Effector memory CD8-positive, alpha-beta T cell (primary cell): ENCODE measurements at places on chromosomes 1 and 21.

DNA sequence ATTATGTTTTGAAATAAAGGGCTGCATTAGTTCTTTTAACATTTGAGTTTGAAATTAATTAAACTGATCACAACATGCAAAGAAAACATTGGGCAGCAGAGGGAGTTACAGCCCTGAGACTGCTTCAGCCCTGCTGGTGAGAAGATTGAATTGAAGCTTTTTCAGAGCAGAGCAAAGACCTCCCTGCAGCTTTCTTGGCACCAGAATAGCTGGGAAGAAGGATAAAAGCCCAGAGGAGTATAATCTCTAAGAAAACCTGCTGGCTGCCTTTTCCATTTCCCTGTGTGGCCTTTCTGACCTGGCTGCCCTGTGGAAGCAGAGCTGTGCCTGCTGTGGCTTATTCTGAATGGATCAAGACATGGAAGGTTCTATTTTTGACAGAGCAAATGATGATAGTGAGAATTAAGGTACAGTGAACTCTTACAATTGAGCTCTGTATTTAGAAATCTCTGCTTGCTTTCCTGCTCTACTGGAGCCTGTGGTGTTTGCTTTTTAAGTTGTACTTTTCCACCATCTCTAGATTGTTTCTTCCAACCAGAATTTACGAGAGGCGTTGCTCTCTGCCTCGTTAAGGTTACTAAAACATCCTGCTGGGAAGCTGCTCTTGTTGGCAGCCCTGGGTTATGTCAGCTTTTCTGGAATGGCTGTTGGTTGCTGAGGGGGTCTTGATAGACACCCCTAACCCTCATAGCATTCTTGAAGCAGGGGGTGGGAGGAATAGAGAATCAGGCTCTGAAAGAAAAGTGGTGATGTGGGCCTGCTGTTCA, 9.9 kb downstream of the SNRPE start:
- no peak overlapping the region for H3K4me3 ChIP-seq
- peak overlapping the region; percentile 41 for H3K27ac ChIP-seq
- peaks cover 3% of the 10 kb centered on the region for H3K4me1 ChIP-seq
- peak; percentile 16 for DNase-seq
- H3K27me3 ChIP-seq = no peaks in the 10 kb centered on the region

DNA sequence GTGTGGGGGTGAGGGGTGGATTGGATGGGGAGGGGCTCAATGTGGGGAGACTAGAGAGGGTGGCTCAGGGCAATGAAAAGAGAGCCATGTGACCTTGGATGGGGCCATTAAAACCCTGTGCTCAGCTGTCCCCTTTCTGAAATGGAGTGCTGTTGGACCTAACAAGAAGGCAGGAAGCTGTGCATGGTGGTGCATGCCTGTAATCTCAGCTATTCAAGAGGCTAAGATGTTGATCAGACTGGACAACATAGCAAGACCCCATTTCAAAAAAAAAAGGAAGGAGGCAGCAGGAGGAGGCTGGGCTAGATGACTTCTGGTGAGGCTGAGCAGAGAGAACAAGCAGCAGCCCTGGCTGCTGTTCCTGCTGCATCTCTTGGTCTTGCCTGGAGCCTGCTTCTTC, 7.0 kb downstream of the OPRD1 start:
- H3K36me3 ChIP-seq = no peaks in the 10 kb centered on the region
- DNase-seq = no peak

GRCh38 chr1:225603538-225604354, 49.2 kb downstream of the ENAH start:
- peaks cover 10% of the 10 kb centered on the region for H3K27me3 ChIP-seq
- DNase-seq = no peak
- no peaks in the 10 kb centered on the region for H3K4me1 ChIP-seq
- no peak overlapping the region for H3K27ac ChIP-seq

- H3K4me3 ChIP-seq = peak overlapping the region; percentile 98
- H3K36me3 ChIP-seq = peaks cover 60% of the 10 kb centered on the region
- peaks cover 15% of the 10 kb centered on the region for H3K4me1 ChIP-seq
- no peak for DNase-seq
- no peaks in the 10 kb centered on the region for H3K27me3 ChIP-seq
Measured at GRCh38 chr1:186375929-186376319, 286 bp downstream of the ODR4 start.

DNA sequence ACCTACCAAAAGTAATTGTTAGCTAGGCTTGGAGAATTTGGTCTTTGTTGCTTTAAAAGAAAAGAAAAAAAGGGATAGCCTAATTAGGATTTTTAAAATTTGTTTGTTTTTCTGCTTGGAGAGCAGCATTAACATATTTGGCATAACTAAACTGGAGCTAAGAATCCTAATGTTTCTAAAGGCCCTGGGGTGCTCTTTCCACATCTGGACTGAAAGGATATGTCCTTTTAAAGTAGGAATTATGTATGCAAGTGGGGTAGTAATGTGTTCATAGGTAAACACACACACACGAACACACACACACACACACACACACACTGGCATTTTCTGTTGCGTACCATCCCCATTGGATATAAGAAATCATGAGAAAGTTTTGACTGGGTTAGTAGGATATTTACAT, 113.9 kb downstream of the KCTD3 start:
- H3K4me1 ChIP-seq = no peaks in the 10 kb centered on the region
- H3K36me3 ChIP-seq = no peaks in the 10 kb centered on the region
- DNase-seq = no peak

GRCh38 chr1:4002061-4002521, 102.0 kb upstream of the C1orf174 start:
- H3K4me3 ChIP-seq = no peak overlapping the region
- no peaks in the 10 kb centered on the region for H3K4me1 ChIP-seq
- H3K27ac ChIP-seq = no peak overlapping the region
- DNase-seq = no peak
- peaks cover 75% of the 10 kb centered on the region for H3K27me3 ChIP-seq
- H3K36me3 ChIP-seq = no peaks in the 10 kb centered on the region

DNA sequence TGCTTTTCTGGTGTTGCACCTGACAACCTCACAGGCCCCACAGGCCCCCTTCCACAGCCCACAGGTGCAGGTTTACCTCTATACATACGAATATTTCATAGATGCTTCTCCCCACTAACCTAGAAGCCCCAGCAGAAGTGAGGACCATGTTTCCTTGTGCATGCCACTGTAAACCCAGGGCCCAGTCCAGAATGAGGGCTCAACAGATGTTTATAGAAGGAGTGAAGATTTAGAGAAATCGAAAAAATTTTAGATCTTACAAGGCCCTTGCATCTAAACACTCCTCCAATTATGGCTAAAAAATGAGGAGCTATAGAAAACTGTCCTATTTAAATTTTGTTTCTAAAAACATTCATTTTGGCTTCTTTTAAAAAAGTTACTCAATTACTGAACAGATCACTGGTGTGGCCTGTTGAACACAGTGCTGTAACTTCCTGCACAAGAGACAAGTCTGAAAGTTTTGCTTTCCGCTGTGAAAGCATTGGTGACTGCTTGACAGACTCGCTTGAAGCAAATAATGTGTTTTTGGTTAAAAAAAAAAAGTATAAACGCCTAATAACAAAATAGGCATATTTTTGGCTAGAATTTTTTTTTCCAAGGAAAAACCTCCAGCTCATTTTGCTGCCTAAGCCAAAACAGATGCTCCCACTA, 1.2 kb downstream of the ABCB10 start:
- H3K27ac ChIP-seq = peak overlapping the region; percentile 87
- peaks cover 12% of the 10 kb centered on the region for H3K36me3 ChIP-seq
- H3K27me3 ChIP-seq = no peaks in the 10 kb centered on the region
- peaks cover 47% of the 10 kb centered on the region for H3K4me1 ChIP-seq
- peak overlapping the region; percentile 79 for H3K4me3 ChIP-seq

- H3K27ac ChIP-seq = no peak overlapping the region
- no peak overlapping the region for H3K4me3 ChIP-seq
- no peaks in the 10 kb centered on the region for H3K27me3 ChIP-seq
- peaks cover 35% of the 10 kb centered on the region for H3K36me3 ChIP-seq
Measured at GRCh38 chr1:96727860-96728259, 6.3 kb downstream of the PTBP2 start.

- no peak overlapping the region for H3K27ac ChIP-seq
- DNase-seq = no peak
- H3K4me1 ChIP-seq = peaks cover 6% of the 10 kb centered on the region
- H3K36me3 ChIP-seq = peaks cover 9% of the 10 kb centered on the region
- no peak overlapping the region for H3K4me3 ChIP-seq
Measured at GRCh38 chr1:222991908-222992307, 151.1 kb downstream of the TLR5 start.

DNA sequence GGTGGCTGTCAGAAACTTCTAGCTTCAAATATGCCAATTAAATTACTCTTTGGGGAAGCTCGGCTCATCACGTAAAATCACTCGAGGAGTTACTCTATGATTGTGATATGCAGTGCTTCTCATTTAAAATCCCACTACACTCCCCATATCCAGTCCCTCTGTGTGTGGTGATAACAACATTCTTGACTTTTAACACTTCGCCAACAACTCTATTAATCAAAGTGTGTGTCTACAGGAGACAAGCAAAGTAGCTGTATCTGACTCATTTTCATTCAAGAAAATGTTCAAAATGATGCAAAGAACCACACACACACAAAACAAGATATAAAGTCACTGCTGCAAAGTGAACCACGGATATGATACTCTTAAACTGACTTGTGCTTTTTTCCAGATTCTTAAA, 341.3 kb downstream of the DSCAM start:
- H3K4me1 ChIP-seq = no peaks in the 10 kb centered on the region
- no peaks in the 10 kb centered on the region for H3K36me3 ChIP-seq
- H3K4me3 ChIP-seq = no peak overlapping the region
- no peaks in the 10 kb centered on the region for H3K27me3 ChIP-seq
- H3K27ac ChIP-seq = no peak overlapping the region
- no peak for DNase-seq

DNA sequence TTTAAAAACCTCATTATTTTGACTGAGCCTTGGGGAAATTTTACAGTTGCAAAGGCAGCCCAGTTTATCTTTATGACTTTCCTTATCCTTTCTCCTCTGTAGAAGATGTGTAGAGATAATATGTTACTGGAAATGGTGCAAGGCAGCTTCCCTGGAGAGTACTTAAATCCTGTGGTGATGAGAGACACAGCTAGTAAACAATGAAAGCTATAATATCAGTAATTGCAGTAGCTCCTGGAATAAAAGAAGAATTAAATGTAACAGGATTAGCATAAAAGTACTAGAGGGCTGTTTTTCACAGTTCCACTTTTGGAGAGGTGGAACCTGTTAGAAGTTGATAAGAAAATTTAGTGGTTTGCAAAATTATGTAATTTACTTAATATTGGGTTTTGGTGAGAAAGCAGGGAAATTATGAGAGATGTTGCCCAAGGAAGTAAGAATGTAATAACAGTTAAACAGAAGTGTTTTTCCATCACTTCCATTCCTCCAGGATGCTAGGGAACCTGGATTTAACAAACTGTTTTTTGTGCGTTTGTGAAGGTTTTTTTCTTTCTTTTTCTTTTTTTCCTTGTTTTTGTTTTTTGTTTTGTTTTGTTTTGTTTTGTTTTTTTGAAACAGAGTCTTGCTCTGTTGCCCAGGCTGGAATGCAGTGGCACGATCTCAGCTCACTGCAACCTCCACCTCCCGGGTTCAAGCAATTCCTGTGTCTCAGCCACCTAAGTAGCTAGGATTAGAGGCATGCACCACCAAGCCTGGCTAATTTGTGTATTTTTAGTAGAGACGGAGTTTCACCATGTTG, 15.7 kb upstream of the EDEM3 start:
- no peak overlapping the region for H3K4me3 ChIP-seq
- H3K27me3 ChIP-seq = no peaks in the 10 kb centered on the region
- DNase-seq = no peak
- no peaks in the 10 kb centered on the region for H3K4me1 ChIP-seq
- peaks cover 3% of the 10 kb centered on the region for H3K36me3 ChIP-seq

GRCh38 chr1:22955146-22955545, 17.5 kb downstream of the LACTBL1 start:
- H3K27me3 ChIP-seq = peaks cover 16% of the 10 kb centered on the region
- no peak overlapping the region for H3K4me3 ChIP-seq
- no peaks in the 10 kb centered on the region for H3K4me1 ChIP-seq
- DNase-seq = no peak
- no peak overlapping the region for H3K27ac ChIP-seq
- H3K36me3 ChIP-seq = no peaks in the 10 kb centered on the region

GRCh38 chr1:115790356-115790755, 21.8 kb upstream of the CASQ2 start:
- no peak for DNase-seq
- no peaks in the 10 kb centered on the region for H3K36me3 ChIP-seq
- H3K27ac ChIP-seq = no peak overlapping the region
- H3K4me1 ChIP-seq = no peaks in the 10 kb centered on the region

GRCh38 chr1:109816175-109816811, 52.6 kb upstream of the EPS8L3 start:
- H3K36me3 ChIP-seq = no peaks in the 10 kb centered on the region
- no peak overlapping the region for H3K4me3 ChIP-seq
- H3K4me1 ChIP-seq = peaks cover 10% of the 10 kb centered on the region
- H3K27me3 ChIP-seq = peaks cover 8% of the 10 kb centered on the region

DNA sequence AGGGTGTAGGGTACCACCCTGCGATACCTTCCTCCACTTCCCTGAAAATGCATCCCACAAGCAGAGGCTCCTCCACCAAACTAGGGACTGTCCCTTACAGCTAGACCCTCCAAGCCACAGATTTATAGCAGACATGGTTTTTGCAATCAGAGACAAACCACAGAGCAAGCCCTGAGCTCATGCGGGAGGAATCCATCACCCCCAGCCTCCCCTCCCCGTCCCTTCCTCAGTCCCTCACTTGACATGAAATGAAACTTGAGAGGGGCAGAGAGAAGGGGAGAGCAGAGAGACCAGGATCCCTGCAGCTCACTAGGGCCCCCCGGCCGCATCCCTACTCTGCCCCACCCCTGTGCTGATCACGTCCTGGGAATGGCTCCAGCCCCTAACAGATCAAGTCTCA, 94.9 kb downstream of the MRPL37 start:
- H3K4me3 ChIP-seq = no peak overlapping the region
- peak overlapping the region; percentile 25 for H3K27ac ChIP-seq
- DNase-seq = no peak
- no peaks in the 10 kb centered on the region for H3K27me3 ChIP-seq
- H3K36me3 ChIP-seq = peaks cover 3% of the 10 kb centered on the region

- no peaks in the 10 kb centered on the region for H3K27me3 ChIP-seq
- no peak for DNase-seq
- H3K36me3 ChIP-seq = no peaks in the 10 kb centered on the region
- no peak overlapping the region for H3K27ac ChIP-seq
- H3K4me3 ChIP-seq = no peak overlapping the region
Measured at GRCh38 chr1:24107462-24108138, 4.3 kb downstream of the MYOM3 start.

GRCh38 chr21:30166171-30166570, 434 bp downstream of the CLDN17 start:
- H3K27ac ChIP-seq = no peak overlapping the region
- no peak overlapping the region for H3K4me3 ChIP-seq
- no peak for DNase-seq
- H3K27me3 ChIP-seq = no peaks in the 10 kb centered on the region
- H3K4me1 ChIP-seq = no peaks in the 10 kb centered on the region

GRCh38 chr1:54600947-54601721, 22.2 kb downstream of the FAM151A start:
- no peak overlapping the region for H3K4me3 ChIP-seq
- no peak overlapping the region for H3K27ac ChIP-seq
- H3K4me1 ChIP-seq = peaks cover 9% of the 10 kb centered on the region
